ENCODE measurements at places on chromosomes 12 and 14.

- DNase-seq = no peak
Measured at GRCh38 chr12:16155938-16156337, 121.5 kb downstream of the SLC15A5 start.

- DNase-seq = no peak
Measured at GRCh38 chr14:22892488-22892887, 9.5 kb downstream of the REM2 start.

DNA sequence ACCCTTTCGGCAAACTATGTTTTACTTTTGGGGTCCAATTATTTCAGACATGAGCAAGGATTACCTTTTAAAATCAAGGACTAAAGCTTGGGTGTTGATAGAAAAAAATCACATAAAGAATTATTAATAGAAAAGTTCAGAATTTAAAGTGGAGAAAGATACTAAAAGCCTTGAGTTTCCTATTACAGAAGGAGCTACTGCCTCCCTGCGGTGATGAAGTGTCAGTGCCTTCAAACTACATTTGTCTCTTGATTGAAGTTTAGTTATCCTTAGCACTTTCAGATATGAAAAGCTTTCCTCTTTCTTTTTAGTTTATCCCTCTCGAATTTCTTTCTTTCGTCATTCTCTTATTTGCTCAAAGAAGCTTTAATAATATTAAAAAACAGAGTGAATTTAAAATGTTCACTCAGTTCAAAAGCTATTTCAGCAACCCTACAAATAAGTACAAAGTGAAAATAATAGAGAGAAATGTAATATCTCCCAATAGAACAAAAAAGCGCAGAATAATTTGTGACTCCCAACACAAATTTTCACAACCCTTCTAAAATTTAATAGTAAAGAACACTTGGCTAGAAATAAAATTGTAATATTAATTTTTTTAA, 87.6 kb downstream of the SEC23A start:
- peak; percentile 32 for DNase-seq

- no peak for DNase-seq
Measured at GRCh38 chr14:93676416-93676958, 111.8 kb downstream of the PRIMA1 start.

Data from muscle of arm (tissue), 14 donors.